Kasumi-1 (cell line): ENCODE measurements at places on chromosomes 7 and 10.
A peak's percentile ranks its signal among the peaks of the same experiment; 100 is the strongest.

DNA sequence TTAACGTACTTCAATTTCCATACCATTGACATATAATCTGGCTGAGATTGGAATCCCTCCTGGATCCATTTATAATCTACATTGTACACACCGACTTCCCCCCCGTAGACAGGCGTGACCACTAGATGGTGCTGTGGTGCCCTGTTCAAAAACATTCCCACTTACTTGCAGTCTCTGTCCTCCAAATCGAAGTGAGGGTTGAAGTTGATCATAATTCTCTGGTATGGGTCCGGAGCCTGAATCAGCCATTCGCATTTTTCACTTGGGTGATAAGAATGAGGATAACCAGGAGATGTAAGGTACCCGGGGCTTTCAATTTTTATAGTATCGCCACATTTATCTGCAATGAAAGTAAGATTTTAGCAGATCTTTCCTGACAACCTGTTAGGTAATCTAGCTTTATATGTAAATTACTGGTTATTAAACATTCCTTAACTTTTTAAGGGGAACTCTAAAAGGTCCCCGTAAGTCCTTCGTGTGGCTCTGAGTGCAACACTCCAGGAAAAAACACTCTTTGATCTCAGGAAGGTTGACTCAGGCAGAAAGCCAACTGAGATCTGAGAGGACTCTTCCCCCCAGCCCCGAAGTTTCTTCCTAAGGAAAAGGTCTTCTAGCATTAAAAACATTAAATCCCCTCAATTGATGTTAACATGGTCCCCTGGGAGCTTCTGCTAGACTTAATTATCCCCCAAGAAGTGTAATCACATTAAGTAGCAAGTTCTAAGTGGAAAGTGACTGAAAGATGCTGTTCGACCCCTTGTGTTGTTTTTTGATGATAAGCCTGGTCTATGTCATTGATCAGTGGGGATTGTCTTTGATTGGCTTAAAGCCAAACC lies 3.7 kb downstream of the NRP1 start:
- DNase-seq: peak; percentile 82

GRCh38 chr7:49172639-49173038 lies 248.3 kb downstream of the CDC14C start:
- DNase-seq: no peak

DNA sequence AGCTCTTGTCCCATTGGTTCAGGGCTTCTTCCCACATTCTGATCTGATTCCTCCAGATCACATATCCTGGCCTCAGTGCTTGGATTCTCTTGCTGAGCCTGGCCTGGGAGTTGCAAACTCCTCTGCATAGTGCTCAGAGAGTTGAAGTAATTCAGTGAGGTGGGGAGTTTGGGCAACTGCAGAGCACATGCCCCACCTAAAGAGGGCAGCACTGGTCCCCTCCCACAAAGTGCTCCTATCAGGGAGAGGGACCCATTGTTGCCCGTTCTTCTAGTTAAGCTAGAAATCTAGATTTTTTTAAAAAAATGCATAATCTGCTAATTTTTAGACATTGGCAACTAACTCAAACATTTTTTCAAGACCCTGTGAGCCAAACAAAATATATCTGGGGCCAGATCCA lies 45.1 kb downstream of the CHN2 start:
- DNase-seq: peak; percentile 18

DNA sequence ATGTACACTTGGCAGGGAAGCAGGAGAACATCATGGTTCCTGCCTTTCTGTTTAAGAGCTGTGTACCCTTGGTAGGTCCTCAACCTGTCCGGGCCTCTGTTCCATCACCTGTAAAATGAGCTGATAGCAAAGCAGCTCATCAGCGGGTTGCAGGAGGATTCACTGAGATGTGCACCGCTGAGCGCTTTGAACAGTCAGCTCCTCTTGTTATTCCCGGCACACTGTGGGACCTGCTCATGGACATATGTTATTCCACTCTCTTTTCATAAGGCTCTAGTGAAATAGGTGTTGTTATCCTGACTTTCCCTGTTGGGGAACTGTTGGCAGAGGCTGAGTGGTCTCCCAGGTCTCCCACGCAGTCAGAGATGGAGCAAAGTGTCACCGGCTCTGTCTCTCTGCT lies 497.5 kb upstream of the ZMIZ1 start:
- DNase-seq: no peak
